Type B pancreatic cell (in vitro differentiated cells): ENCODE measurements at places on chromosomes 5 and 9.

DNA sequence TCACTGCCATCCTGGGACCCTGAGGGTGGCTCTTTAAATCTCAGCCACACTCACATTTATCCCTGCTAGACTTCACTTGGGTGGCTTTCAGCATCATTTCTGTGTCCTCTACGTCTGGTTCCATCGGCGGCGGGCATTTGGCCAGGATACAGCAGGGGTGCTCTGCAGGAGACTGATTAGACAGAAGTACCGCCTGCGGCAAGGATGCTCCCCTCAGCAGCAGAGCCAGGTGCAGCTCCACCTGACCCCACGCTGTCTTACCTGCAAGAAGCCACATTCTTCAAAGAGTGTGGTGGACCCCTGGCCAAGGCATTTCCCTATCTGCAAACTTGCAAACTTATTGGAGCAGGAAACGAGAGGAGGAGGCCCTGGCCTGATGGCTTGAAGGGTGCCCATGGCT lies 309.8 kb upstream of the IRX4 start:
- peak; percentile 57 for DNase-seq

DNA sequence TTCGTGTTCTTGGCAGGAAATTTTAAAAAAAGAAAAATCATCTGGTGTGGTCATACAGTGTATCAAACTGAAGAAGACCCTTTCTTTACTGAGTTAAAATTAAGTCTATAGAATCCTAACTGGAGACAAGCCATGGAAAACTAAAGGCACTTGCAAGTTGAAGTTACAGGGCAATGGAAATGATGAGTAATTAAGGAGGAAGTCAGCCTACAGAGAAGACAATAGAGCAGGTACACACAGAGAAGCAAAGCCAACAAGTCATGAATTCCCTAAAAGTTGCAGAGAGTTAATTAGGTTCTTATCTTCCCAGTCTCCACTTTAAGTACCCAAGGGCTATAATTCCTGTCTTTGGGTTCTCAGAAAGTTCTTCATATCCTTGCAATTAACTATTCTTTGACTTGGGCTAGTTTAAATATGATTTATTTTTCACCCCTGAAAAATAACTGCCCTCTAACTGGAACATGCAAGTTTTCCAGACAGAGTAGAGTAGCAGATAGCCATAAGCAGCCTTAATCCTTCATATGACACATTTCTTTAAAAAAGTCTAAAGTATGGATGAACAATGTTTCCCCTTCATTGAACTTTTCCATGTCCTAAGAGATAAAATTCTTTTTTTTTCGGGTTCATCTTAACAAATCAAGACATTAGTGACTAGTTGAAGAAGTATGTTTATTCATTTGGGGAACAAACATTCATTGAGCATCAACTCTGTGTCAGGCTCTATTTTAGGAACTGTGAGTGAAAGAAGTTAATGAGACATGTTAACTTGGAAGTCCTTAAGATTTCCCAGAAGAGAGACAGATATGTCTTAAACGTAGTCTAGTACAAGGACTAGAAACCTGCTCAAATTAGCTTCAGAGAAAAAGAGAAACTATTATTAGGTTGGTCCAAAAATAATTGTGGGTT lies 5.2 kb upstream of the ITGA2 start:
- no peak for DNase-seq

DNA sequence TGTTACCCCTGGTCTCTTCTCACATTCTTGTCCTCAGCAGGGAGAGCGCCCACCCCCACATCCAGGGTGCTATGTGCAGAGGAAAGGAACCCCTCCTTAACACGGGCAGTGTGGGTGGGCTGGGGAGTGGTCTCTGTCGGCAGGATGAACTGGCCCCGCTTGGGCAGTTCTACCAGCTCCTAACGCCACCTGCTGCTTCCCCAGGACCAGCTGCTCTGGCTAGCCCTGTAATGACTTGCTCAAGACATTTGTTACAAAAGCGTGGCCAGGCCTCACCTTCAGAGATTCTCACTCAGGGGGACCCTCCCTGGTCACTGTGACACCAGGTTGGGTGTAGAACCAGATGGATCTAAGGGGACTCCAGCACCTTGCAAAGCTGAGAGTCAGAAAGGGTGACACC lies 82.4 kb downstream of the HMCN2 start:
- DNase-seq, result no peak

DNA sequence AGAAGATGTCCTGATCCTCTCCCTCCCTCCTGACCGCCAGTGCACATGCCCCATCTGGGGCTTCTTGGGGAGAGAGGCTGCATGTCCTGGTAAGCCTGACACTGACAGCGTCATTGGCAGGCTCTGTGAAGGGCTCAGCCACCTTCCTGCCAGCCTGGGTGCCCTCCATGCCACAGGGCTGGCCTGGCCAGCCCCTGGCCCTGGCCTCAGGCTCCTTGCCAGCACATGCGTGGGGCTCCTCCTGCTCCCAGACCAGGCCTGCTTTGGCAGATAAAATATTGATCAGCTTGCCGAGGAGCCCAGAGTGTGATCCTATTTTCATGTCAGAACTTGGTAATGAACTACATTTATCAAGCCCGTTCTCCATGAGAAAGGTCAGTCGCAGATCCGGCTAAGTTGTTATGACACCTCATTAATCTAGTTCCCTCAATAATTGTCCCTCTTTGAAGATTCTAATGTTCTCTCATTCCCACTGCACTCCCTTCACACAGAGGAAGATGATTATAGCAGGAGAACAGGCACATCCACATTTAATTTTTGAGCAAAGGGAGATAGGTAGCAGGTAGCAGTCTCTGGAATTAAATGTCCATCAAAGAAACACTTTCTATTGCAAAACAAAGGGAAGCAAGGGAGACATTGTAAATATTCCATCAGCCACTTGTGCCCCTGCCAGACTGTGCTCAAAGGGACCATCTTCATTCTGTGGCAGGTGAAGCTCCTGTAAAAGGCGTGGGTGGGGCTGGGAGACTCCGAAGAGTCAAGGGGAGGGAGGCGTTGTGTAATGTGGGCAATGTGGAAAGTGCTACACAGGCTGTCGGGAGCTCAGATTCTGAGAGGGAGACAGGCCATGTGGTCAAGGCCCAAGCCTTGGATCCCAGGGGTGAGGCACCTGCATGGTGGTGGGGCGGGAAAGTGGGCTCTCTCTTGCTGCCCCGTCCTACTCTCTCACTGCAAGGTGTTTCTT lies 272.0 kb downstream of the HSPA4 start:
- DNase-seq, result no peak

DNA sequence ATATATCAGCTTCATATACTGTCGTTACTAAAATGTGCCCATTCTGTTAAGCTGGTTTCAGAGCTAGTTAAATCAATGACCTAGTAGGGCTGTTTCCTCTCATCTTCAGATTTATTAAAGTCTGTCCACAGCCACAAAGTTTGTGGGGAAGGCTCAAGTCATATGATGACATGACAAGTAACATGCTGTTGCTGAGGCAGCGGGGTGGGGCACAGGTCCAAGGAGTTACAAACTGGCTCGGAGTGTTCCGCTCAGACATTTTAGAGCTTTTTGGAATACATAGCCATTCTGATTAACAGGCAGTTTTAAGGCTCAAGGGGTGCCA lies 2.7 kb upstream of the ANP32B start:
- no peak for DNase-seq

DNA sequence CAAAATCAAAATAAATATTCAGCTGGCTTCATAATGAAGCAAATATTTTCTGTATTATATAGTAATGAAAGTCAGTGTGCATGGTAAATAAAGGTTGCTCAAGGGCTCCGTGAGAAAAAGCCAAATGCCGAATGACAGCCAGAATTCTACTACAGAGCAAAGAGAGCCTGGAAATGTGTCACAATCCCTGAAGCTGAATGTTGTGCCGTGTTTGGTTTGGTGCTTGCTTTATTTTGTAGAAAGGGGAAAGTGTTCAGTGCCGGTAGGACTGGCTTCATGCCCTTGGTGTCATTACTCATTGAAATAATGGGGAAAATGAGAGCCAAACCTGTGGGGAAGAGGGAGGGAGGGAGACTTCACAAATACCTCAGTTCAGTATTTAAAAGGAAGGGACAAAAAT lies 26.8 kb upstream of the ADAMTSL1 start:
- DNase-seq, result no peak

DNA sequence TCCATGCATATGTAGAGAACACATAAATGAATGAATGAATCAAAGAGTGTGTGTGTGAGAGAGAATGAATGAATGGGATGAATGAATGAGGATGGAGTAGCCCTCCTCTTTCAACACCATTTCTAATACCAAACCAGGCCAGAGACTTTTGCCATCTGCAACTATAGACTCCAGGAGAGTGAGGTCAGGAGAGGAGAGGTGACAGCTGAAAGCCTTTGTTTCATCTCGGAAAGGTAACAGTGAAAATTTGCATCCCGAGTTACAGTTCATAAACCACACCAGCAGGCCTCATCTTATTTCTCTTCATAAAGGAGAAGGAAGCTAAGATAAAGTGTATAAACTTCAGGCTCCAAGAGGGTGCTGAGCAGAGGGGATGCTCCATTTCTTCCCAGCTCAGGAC lies 255.3 kb upstream of the KLF4 start:
- no peak for DNase-seq

DNA sequence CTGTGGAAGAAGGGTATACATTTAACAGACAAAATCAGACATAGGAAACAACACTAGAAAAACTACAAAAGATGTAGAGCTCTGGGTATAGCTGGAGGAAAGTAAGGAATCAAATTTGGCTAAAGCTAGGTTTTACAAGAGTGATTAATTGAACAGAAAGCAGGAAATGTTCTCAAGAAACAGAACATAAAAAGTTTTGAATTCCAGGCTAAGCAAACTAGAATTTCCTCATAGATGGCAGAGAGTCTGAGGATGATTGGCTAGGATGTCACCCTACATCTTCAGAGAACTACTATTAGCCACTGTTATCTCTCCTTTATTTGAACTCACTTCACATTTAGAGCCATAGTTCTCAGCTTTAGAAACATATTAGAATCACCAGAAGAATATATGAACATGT lies 502.1 kb upstream of the PAPPA start:
- no peak for DNase-seq

DNA sequence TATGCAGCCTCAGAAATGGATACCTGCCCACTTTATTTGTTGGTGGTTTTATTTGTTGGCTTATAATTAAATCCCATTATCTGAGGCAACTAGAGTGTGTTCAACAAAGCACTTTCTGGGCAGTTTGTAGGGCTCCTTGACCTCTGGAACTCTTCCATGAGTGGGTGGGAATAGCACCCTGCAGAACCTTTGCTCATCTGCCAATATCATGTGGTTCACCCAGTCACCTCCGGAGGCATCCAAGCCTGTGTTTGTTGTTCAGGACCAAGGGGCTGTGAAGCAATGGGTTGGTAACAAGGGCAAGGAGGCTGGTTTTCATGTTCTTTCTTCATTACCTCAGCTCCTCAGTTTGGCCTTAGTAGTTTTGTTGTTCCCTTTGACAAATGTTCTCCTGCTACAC lies 314.0 kb downstream of the NDUFS4 start:
- no peak for DNase-seq

GRCh38 chr9:135567311-135567710 lies 5.8 kb downstream of the PAEP start:
- no peak for DNase-seq

DNA sequence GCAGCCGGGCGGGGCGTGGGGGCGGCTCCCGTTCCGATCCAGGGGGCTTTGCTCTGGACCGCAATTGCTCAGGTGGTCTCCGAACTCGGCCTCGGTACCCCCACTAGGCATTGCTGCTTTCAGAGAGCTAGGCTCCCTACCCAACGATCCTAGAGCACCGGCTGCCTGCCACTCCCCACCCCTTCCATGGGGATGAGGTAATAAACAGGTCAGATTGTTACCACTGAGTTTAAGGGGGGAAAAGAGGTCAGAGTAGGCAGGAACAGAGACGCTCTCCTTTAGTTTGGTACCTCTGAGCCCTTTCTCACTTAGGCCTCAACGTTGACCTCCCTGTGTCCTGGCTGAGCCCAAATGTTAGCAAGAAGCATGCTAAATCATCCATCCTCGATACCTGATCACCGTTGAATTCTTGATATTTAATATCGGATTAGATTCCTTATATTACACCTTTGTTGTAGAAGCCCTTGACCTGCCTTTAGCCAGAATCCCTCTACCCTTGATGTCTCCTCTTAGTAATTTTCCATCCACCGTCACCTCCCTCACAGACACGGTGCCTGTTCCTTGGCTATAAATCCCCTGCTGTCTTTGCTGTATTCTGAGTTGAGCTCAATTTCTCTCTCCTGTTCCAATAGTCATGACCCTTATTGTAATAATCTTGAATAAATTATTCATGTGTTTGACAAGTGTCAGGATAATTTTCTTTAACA lies 588 bp upstream of the PLPP1 start:
- DNase-seq, result no peak

DNA sequence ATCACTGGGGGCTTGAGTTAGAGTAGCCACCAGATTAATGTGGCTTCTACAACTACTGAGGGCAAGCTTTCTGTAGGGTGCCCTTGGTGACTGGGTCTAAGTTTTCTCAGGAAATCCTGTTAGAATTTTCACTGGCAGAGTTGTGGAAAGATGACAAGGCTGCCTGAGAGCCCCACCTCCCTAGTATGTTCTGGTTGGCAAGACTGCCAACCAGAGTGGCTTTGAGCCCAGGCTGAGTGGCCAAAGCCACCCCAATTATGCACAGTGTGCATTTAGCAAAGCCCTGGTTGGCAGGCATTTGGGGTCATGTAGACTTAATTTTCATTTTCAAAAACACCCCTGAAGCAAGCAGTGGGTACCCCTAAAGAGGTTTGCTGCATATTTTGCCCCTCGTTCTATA lies 136.7 kb upstream of the HAPLN1 start:
- DNase-seq, result no peak

DNA sequence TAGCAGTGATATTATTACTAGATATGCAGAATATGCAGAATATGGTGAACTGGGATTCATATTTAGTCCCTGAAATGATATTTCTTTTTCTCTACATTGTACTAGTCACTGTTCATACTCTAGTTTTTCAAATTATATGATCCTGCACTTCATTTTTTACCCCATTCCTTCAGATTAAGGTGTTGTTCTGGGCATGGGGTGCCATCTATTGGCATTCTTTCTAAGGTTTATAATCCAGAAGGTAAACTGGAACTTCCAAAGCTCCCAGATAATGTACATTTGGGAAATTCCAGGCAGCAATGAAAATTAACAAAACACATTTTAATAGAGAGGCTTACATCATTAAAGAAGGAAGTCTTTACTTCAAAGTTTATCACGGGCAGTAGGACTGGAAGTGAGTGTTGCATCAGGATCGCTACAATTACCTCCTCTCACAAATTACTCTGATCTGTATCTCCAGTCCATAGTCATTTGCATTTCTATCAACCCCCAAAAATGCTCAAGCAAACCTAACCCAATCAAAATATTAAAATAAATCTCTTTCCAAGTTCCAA lies 12.5 kb downstream of the RFX3 start:
- DNase-seq, result no peak

- no peak for DNase-seq
Measured at GRCh38 chr9:135214054-135214640, 126.7 kb downstream of the OLFM1 start.

- no peak for DNase-seq
Measured at GRCh38 chr5:74199436-74200210, 440.9 kb downstream of the ENC1 start.

- no peak for DNase-seq
Measured at GRCh38 chr9:128835246-128836210, 5.9 kb upstream of the SPOUT1 start.
